ENCODE measurements at places on chromosomes 6 and 20.

GRCh38 chr20:50392138-50392866 lies 117.9 kb upstream of the PTPN1 start:
- DNase-seq, result no peak

- no peak for DNase-seq
Measured at GRCh38 chr20:49727478-49727877, 13.8 kb upstream of the B4GALT5 start.

DNA sequence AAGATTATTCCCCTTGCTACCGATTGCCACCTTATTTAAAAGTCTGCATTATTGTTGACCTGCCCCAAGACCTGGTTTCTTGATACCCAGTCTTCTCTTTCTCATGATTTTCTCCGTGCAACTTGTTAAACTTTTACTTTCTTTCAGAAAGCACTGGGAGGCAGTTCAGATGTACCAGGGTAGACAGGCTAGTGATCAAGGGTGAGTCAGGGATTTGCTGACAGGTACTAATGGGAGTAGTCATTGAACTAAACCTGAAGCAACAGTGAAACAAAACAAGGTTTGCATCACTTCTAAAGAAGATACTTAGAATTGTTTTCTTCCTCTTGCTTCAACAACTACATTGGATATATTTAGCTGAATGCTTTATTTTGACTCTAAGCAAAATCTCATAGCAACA lies 124.4 kb downstream of the KCNQ5 start:
- no peak for DNase-seq

GRCh38 chr6:132511831-132512220 lies 1.1 kb downstream of the STX7 start:
- no peak for DNase-seq

Measured in WTC11 (cell line).